Activated naive CD8-positive, alpha-beta T cell treated with anti-CD3 and anti-CD28 coated beads for 36 hours (primary cell): ENCODE measurements at places on chromosomes 1 and 21.

- DNase-seq: no peak
Observed at GRCh38 chr1:58689167-58689566, 10.7 kb downstream of the MYSM1 start.

DNA sequence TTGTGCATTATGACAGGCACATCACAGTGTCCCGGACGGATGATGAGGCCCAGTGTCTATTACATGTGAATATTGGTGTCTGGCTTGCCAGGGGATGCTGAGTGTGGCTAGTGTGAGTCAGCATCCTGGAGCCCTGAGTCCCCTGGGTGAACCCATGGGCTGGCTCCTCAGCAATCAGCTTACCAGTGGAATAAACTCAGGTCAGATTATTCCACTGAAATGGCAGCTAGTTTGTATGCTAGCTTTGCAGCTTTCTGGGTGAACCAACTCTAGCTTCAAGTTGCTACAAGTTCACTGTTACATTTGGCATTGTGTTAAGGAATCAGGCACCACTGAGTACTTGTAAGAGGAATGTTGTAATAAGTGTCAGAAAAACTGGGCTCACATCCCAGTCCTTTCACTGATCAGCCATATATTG is 23.9 kb upstream of the RPTN start:
- no peak for DNase-seq

DNA sequence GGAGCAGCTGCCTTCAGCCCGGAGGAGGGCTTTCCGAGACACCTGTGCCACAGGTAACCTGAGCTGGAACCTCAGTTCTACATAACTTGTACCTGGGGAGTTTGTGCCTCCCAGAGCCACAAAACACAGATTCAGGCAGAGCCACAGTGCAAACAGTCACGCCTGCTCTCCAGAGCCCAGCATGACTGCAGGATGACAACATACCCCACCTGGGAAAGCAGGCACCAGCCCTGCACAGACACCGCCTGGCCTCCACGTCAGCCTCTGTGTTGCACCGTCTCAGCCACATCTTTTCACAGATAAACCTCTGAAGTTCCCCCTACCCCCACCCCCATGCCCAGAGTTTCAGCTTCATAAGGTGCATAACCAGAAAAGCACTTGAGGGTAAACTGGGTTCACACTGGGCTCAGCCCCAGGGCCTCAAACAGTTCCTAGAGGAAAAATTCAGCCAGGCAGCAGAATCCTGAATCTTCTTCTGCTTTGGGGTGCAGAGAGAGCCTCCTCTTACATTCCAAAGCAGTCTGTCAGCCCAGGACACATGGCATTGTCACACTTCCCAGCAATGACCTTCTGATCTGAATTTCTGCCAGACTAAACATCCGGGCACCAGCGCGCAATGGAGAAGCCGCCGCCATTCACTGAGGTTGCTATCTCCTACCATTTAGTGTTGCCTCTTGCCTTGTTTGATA is 229.5 kb downstream of the TOMM20 start:
- DNase-seq: no peak

GRCh38 chr1:227744668-227745067 is 9.4 kb downstream of the SNAP47 start:
- no peak for DNase-seq
